T-cell (primary cell): ENCODE measurements at places on chromosomes 2 and 18. TPM values are rescaled to one million over a fixed set of nuclear protein-coding genes. Genes with fewer than 3 reads are reported as not detected.

DNA sequence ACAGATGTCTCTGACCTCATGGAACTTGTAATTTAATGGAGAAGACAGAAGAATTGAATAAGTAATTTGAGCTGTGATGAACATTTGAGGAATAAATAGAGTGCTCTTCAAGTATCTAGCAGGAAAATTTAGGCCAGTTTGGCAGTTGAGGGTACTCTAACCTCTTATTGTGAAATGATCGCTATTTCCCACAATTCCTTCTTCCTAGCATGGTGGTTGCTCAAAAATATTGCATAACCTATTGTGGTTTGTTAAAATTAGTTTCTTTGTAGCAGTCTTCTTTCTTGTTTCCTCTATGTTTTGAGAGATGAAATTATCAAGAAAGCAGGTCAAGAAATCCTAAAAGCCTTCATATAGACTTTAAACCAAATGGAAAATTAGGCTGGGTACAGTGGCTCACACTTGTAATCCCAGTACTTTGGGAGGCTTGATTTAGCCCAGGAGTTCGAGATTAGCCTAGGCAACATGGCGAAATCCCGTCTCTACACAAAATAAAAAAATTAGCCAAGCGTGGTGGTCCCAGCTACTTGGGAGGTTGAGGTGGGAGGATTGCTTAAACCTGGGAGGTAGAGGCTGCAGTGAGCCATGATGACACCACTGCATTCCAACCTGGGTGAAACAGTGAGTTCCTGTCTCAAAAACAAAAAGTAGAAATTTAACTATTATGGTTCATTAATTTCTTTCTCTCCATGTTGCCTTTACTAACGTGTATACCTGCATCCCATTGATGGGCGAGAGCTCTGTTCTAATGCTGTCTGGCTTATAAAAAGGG is 58.7 kb downstream of the RBKS start:
- H3K27me3 ChIP-seq = no peaks in the 10 kb centered on the region
- H3K27ac ChIP-seq = no peak overlapping the region

- no peak overlapping the region for H3K4me3 ChIP-seq
- H3K36me3 ChIP-seq = no peaks in the 10 kb centered on the region
- no peaks in the 10 kb centered on the region for H3K27me3 ChIP-seq
- DNase-seq = no peak
- no peak overlapping the region for H3K27ac ChIP-seq
Measured at GRCh38 chr18:11324510-11324909, 175.1 kb upstream of the PIEZO2 start.

SCN1A gene
- not detected for total RNA-seq

- no peaks in the 10 kb centered on the region for H3K36me3 ChIP-seq
- H3K27me3 ChIP-seq = no peaks in the 10 kb centered on the region
- no peaks in the 10 kb centered on the region for H3K4me1 ChIP-seq
Measured at GRCh38 chr2:25388491-25388890, 46.8 kb upstream of the DNMT3A start.

HOXD9 gene
- 0.13 TPM for total RNA-seq

CHRNG gene
- total RNA-seq = not detected

- H3K27me3 ChIP-seq = no peaks in the 10 kb centered on the region
- no peak overlapping the region for H3K4me3 ChIP-seq
- peak overlapping the region; percentile 96 for H3K27ac ChIP-seq
- DNase-seq = no peak
- H3K4me1 ChIP-seq = peaks cover 59% of the 10 kb centered on the region
- peaks cover 4% of the 10 kb centered on the region for H3K36me3 ChIP-seq
Measured at GRCh38 chr2:240620149-240620731, 5.0 kb upstream of the GPR35 start.

- H3K27ac ChIP-seq = no peak overlapping the region
- peaks cover 17% of the 10 kb centered on the region for H3K36me3 ChIP-seq
- DNase-seq = no peak
- no peaks in the 10 kb centered on the region for H3K27me3 ChIP-seq
- peaks cover 8% of the 10 kb centered on the region for H3K4me1 ChIP-seq
Measured at GRCh38 chr18:76855594-76855993, 33.2 kb downstream of the ZNF236 start.

LPIN2 gene
- total RNA-seq = 107 TPM

- no peaks in the 10 kb centered on the region for H3K36me3 ChIP-seq
- H3K4me3 ChIP-seq = no peak overlapping the region
- DNase-seq = no peak
- no peaks in the 10 kb centered on the region for H3K4me1 ChIP-seq
- no peak overlapping the region for H3K27ac ChIP-seq
- no peaks in the 10 kb centered on the region for H3K27me3 ChIP-seq
Measured at GRCh38 chr18:286515-287310, 18.9 kb upstream of the THOC1 start.

- H3K36me3 ChIP-seq = no peaks in the 10 kb centered on the region
- no peaks in the 10 kb centered on the region for H3K4me1 ChIP-seq
- DNase-seq = no peak
- H3K27ac ChIP-seq = no peak overlapping the region
Measured at GRCh38 chr2:212646698-212647366, 108.2 kb upstream of the ERBB4 start.

GAREM1 gene
- total RNA-seq = 0.30 TPM

GRCh38 chr2:238445409-238446190 is 18.9 kb downstream of the ASB1 start:
- H3K4me3 ChIP-seq = no peak overlapping the region
- no peaks in the 10 kb centered on the region for H3K4me1 ChIP-seq
- H3K36me3 ChIP-seq = peaks cover 16% of the 10 kb centered on the region
- no peak overlapping the region for H3K27ac ChIP-seq
- no peaks in the 10 kb centered on the region for H3K27me3 ChIP-seq

DNA sequence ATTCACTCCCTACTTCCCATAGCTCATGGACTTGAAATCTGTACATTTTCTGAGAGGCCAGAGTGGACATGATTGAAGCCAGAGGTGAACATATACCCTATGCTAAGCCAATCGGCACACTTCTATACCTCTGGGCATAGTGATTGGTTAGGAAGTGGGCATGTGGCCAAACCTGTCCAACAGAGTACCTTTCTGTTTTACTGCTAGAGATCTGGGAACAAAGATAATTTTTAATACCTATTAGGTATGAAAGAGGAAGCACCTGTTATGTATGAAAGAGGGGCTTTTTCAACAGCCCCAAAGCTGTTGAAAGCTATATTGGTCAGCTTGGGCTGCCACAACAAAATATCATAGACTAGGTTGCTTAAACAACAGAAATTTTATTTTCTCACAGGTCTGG is 27.7 kb downstream of the METTL8 start:
- no peak overlapping the region for H3K27ac ChIP-seq
- H3K36me3 ChIP-seq = no peaks in the 10 kb centered on the region
- no peaks in the 10 kb centered on the region for H3K27me3 ChIP-seq
- H3K4me3 ChIP-seq = no peak overlapping the region
- no peaks in the 10 kb centered on the region for H3K4me1 ChIP-seq

SPP2 gene
- not detected for total RNA-seq

- no peak overlapping the region for H3K27ac ChIP-seq
- DNase-seq = no peak
- H3K4me3 ChIP-seq = no peak overlapping the region
- no peaks in the 10 kb centered on the region for H3K27me3 ChIP-seq
Measured at GRCh38 chr18:48908916-48909315, 41.8 kb downstream of the SMAD7 start.

DNA sequence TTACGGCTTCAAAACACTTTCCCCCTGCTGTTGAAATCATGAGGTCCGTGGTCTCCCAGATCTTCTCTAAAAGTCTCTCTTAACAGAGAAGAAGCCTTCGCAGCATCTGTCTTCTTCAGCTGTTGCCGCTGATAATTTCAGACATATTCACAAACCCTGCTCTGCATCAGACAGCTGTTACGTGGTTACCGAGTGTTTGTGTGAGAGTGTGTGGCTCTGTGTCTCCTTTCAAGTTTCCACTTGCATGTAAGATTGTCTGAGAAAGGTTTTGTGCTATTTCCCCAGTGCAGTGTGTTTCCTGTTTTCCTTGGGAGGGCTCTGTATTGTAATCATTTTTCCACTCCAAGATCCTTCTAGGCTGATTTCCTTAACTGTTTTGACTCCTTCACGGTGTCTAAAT is 32.8 kb downstream of the MAIP1 start:
- no peaks in the 10 kb centered on the region for H3K27me3 ChIP-seq
- no peaks in the 10 kb centered on the region for H3K36me3 ChIP-seq
- H3K27ac ChIP-seq = no peak overlapping the region
- no peak for DNase-seq

- no peaks in the 10 kb centered on the region for H3K36me3 ChIP-seq
- H3K27ac ChIP-seq = no peak overlapping the region
- H3K27me3 ChIP-seq = peaks cover 7% of the 10 kb centered on the region
- no peak for DNase-seq
Measured at GRCh38 chr2:109715313-109715805, 78.7 kb upstream of the RGPD5 start.

GKN2 gene
- not detected for total RNA-seq

GRCh38 chr2:102069311-102069974 is 73.1 kb upstream of the IL1R1 start:
- no peak for DNase-seq
- peaks cover 3% of the 10 kb centered on the region for H3K27me3 ChIP-seq
- H3K4me1 ChIP-seq = no peaks in the 10 kb centered on the region
- no peaks in the 10 kb centered on the region for H3K36me3 ChIP-seq
- no peak overlapping the region for H3K4me3 ChIP-seq

NEU4 gene
- total RNA-seq = not detected

- no peak overlapping the region for H3K4me3 ChIP-seq
- no peak overlapping the region for H3K27ac ChIP-seq
- DNase-seq = no peak
- H3K27me3 ChIP-seq = no peaks in the 10 kb centered on the region
- peaks cover 10% of the 10 kb centered on the region for H3K4me1 ChIP-seq
Measured at GRCh38 chr2:30509716-30510115, 62.7 kb downstream of the LCLAT1 start.

DNA sequence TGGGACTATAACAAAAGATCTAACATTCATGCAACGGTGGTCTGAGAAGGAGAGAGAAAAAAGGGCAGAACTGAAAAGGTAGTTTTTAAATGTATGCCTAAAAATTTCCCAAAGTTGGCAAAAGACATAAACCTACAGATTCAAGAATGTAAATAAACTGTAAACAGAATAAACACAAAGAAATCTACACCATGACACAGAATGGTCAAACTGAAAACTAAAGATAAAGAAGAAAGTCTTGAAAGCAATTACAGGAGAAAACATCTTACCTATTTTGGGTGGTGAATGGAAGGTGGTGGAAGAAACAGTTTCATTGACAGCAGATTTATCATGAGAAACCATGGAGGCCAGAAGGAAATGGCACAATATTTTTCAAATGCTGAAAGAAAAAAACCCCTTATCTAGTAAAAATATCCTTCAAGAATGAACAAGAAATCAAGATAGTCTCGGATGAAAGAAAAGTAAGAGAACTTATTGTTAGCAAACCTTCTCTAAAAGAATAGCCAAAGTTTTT is 35.6 kb upstream of the ZNF397 start:
- no peak overlapping the region for H3K4me3 ChIP-seq
- H3K27me3 ChIP-seq = no peaks in the 10 kb centered on the region
- H3K27ac ChIP-seq = no peak overlapping the region
- no peaks in the 10 kb centered on the region for H3K4me1 ChIP-seq
- H3K36me3 ChIP-seq = no peaks in the 10 kb centered on the region

- H3K27me3 ChIP-seq = no peaks in the 10 kb centered on the region
- H3K27ac ChIP-seq = no peak overlapping the region
- H3K4me1 ChIP-seq = no peaks in the 10 kb centered on the region
- DNase-seq = no peak
- H3K4me3 ChIP-seq = no peak overlapping the region
Measured at GRCh38 chr18:63022429-63023022, 297.0 kb downstream of the BCL2 start.

DNA sequence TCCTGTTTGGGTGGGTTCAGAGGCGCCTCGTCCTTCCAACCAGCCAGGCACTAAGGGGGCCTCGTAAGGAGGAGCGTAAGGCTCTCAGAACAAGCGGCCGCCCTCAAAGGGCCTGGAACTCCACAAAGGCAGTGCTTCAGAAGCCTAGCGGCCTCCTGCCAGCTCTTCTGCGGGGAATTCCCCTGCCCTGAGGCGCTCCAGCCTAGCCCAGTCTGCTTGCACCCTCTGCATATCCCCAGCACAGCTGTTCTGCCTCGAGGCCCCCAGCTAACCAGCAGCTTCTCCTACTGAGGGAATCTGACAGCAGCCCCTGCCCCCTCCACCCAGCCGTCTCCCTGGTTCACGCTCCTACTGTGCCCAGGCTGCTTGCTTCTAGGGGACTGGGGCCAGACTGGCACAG is 265.9 kb downstream of the TFCP2L1 start:
- DNase-seq = no peak
- H3K36me3 ChIP-seq = no peaks in the 10 kb centered on the region
- no peak overlapping the region for H3K27ac ChIP-seq
- H3K4me1 ChIP-seq = no peaks in the 10 kb centered on the region

GRCh38 chr2:24874035-24874434 is 46.0 kb downstream of the ADCY3 start:
- H3K4me1 ChIP-seq = no peaks in the 10 kb centered on the region
- H3K4me3 ChIP-seq = no peak overlapping the region
- no peaks in the 10 kb centered on the region for H3K27me3 ChIP-seq
- H3K36me3 ChIP-seq = peaks cover 6% of the 10 kb centered on the region
- no peak for DNase-seq

AGXT gene
- total RNA-seq = not detected

- no peaks in the 10 kb centered on the region for H3K27me3 ChIP-seq
- no peaks in the 10 kb centered on the region for H3K4me1 ChIP-seq
- no peak overlapping the region for H3K27ac ChIP-seq
- DNase-seq = no peak
- no peak overlapping the region for H3K4me3 ChIP-seq
Measured at GRCh38 chr2:62547854-62548253, 41.9 kb upstream of the TMEM17 start.

BCL2 gene
- 123 TPM for total RNA-seq

DNA sequence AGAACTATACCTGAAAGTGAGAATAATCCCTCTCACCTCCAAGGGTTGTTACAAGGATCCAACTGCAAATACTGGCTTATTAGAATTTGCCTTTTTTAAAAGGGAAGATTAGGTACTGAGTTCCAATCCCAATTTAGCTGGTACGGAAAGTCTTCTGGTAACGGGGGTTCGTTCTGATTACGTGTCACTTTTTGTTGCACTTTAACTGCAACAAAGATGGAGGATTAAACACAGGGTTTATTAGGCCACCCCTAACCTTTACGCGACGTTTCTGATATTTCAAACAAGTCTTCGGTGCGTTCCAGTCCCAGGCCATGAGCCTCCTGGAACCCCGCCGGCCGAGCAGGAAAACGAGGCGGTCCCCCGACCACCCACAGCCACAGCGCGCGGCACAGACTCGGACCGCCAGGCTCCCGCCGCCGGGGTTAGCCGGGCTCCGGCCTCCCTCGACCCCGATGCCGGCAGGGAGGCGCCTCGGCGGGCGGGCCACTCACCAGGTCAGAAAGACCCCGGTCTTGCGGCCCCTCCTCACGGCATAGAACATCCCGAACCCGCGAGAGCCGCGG is 411 bp downstream of the RNASEH1 start:
- peak; percentile 7 for DNase-seq
- H3K4me1 ChIP-seq = peaks cover 14% of the 10 kb centered on the region
- H3K4me3 ChIP-seq = peak overlapping the region; percentile 98
- peaks cover 4% of the 10 kb centered on the region for H3K36me3 ChIP-seq

GRCh38 chr2:127961729-127962128 is 66.1 kb downstream of the SAP130 start:
- peaks cover 41% of the 10 kb centered on the region for H3K36me3 ChIP-seq
- no peak for DNase-seq
- no peak overlapping the region for H3K27ac ChIP-seq
- no peaks in the 10 kb centered on the region for H3K27me3 ChIP-seq
- no peaks in the 10 kb centered on the region for H3K4me1 ChIP-seq

SPC25 gene
- 0.32 TPM for total RNA-seq

- H3K4me1 ChIP-seq = no peaks in the 10 kb centered on the region
- DNase-seq = no peak
- H3K4me3 ChIP-seq = no peak overlapping the region
- no peaks in the 10 kb centered on the region for H3K27me3 ChIP-seq
Measured at GRCh38 chr2:170863087-170863486, 46.4 kb downstream of the GAD1 start.
